ENCODE measurements at places on chromosomes 2 and 18.

- DNase-seq, result no peak
Observed at GRCh38 chr2:239824046-239824694, 201.0 kb downstream of the NDUFA10 start.

- DNase-seq, result no peak
Observed at GRCh38 chr18:79384834-79385233, 10.9 kb upstream of the NFATC1 start.

GRCh38 chr18:10558243-10558966 lies 32.6 kb downstream of the NAPG start:
- no peak for DNase-seq

DNA sequence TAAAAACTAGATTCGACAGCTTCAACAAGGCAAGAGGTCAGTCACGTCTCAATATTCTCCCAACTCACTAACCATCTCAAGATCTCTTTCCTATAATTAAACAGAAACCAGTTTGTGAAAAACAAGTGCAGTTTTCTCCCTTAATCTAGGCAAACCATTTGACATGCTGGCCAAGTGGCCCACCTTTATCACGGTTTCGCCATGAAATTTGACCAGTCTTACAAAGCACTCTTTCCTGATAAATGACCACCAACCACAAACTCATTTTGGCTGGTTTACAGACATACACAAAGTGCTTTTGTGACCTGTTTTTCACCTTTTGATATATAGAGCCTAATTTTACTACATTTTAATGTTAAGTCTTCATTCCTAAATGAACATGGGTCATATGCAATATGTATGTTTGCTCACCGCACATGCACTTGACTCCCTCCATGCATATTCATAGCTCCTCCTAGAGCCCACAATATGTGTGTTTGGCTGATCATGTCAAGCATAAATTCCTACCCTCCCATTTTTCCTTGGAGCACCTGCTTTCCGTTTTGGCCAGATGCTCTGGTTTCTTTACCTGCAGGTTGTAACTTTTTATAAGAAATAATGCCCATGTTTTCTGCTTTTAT lies 385.1 kb downstream of the RAD51AP2 start:
- DNase-seq, result no peak

DNA sequence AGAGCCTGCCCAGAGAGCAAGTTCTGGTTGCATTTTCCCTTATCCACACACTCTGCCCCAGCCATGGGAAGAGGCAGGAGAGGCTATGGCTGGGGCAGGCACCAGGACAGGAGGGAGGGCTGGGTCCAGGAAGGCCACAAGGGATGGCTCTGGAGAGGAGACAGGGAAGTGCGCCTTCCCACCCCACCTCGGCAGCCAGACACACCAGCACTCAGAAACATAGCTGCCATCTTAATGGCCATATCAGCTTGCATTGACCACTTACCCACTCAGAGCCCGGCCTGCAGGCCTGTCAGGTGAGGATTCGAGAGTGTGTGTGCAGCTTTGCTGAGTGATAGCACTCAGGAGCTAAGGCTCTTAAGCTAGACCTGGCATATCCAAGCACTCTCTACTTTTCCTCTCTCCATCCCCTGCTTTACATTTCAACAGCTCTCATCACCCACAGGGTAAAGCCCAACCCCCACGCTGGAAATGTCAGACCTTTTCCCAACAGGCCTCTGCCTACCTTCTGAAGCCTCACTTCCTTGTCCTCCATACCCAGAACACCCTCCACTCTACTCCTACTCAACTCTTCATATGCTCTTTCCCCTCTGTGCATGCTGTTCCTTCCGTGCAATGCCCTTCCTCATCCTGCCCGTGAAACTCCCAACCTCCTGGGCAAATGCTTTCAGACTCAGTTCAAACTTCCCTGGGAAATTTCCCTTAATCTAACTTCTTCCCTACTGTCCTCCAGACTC lies 147.9 kb downstream of the TNS1 start:
- no peak for DNase-seq

GRCh38 chr18:58544616-58545337 lies 84.1 kb downstream of the ALPK2 start:
- DNase-seq, result no peak

DNA sequence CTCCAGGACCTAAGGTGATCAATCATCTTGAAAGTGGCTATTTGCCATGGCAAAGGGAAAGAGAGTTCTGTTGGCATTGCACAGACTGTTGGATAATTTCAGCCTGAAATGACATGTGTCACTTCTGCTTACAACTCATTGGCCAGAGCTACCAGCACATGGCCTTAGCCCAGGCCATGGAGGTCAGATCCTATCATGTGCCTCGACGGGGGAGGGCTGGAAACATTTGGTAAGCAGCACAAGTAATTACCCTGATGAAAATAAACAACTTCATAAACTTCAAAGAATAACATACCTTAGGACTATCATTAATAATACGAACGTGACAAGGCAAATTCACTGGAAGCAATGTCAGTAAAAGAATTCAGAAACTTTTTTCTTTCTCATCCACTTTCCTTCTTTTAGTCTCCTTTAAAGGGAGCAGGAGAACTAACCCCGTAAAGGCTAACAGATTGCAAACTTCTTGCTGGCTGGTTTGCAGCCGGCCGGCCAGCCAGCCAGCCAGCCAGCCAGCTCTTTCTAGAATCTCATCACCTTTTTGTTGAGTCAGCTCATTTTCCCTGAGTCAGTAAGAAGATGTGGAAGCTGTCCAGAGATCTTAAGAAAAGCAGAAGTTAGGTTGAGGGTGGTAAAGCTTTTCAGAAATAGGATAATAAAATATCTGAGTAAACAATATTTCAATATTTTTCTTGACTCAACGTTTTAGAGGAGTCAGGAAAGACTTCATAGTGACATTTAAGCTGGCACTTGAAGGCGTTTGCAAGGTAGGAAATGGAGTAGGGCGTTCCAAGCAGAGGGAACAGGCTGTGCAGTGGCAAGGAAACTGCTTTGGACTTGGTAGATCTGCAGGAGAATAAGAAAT lies 31.9 kb downstream of the CNRIP1 start:
- DNase-seq, result no peak

- DNase-seq, result no peak
Observed at GRCh38 chr18:41456831-41457230, 498.2 kb upstream of the PIK3C3 start.

DNA sequence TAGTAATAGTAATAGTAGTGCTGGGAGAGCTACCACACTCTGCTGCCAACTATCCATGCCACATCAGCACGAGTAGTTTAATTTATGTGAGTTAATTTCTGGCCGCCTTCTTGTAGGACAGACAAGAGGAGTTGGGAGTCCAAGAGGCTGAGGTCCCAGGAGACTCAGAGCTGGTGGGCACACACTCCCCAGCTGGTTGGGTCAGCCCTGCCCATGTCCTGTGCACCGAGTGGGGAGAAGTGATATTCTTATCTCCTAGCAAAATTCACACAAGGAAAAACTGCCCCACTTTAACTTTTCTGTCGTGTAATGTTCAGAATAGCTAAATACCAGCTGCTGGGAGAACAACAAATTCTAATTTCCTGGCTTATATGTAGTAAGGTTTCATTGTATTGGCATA lies 15.2 kb upstream of the MAP4K4 start:
- no peak for DNase-seq

DNA sequence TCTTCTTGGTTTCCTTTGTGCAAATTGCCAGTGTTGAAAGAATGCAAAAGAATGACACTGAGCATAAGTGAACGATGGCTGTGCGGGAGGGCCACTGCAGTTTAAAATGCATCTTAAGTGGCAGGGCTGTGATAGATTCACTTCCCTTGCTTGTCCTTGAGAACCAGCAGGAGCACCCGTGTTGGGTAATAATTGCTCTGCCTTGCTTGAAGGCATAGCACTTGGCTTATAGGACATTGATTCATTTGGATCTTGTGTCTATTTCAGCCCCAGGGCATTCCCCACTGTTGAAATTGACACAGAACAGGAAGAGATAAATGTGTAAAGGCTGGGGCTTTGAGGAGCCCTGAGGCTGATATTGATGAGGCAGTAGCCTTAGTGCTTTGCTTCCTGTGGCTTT lies 1003.7 kb upstream of the GYPC start:
- DNase-seq, result no peak

GRCh38 chr2:68997401-68997800 lies 15.6 kb upstream of the ANTXR1 start:
- no peak for DNase-seq

DNA sequence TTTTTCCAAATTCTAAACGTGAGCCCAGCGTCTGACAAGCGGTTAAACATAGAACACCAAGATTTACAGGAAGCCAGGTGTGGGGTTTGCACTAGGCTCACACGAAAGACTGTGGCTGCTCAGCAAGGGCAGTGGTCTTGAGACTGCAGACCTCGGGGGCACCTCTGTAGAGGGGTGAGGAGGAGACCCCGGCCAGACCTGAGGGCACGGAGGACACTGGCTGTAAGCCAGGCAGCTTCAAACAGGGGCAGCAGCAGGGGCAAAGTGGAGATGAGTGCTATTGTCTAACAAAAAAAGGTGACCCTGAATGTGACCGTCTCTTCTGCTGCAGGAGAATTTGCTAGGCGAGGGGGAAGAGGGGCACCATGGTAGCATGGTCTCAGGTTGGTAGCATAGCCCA lies 140.3 kb downstream of the CYP26B1 start:
- DNase-seq, result no peak

DNA sequence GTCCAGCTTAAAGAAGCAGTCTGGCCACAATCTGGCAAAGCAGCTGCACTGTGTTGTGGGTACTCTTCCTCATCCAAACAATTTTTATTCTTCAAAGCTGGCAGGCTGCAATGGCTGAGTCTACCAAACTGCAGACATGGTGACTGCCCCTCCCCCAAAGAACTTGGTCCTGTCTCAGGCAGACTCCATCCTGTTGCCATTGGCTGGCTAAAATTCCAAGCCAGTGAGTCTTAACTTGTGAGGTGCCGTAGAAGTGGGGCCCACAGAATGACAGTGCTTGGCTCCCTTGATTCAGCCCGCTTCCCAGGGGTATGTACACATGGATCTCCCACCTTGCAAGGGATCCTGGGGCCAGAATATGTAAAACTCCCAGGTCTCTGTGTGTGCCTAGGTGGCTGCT lies 14.5 kb upstream of the NXPH2 start:
- no peak for DNase-seq

DNA sequence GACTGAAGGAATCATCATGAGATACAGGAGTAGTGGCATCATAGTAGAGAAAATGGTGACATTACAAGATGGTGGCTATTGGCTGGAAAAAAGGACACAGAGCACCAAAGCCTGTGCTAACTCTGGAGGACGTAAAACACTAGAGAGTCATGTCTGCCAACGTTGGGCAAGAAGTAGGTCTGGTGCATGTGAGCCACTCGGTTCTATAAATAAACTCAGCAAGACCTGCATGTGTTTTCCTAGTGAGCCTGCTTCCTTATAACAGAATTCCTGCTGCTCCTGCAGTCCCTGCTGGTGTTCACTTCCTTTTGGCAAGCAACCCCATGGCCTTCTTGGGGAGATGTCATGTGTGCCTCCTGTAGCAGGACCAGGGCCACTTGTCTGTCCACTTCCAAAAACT lies 325.2 kb downstream of the OSR1 start:
- no peak for DNase-seq

DNA sequence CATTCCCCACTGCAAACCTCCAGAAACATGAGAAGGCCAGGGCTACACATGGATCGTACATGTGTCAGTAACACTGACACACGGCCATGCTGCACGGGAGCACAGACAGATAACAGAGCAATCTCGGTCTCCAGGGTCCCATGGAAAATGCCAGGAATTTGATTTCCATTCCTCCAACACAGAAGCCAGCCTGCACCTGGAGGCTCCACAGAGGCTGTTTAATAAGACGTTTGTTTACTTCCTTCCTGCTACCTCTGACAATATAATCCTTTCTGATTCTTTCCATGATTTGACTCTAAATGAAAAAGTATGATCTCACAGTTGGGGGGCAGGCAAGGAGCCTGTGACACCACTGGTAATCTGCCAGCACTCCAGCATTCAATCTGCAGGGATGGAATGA lies 210.9 kb upstream of the DDX18 start:
- no peak for DNase-seq

DNA sequence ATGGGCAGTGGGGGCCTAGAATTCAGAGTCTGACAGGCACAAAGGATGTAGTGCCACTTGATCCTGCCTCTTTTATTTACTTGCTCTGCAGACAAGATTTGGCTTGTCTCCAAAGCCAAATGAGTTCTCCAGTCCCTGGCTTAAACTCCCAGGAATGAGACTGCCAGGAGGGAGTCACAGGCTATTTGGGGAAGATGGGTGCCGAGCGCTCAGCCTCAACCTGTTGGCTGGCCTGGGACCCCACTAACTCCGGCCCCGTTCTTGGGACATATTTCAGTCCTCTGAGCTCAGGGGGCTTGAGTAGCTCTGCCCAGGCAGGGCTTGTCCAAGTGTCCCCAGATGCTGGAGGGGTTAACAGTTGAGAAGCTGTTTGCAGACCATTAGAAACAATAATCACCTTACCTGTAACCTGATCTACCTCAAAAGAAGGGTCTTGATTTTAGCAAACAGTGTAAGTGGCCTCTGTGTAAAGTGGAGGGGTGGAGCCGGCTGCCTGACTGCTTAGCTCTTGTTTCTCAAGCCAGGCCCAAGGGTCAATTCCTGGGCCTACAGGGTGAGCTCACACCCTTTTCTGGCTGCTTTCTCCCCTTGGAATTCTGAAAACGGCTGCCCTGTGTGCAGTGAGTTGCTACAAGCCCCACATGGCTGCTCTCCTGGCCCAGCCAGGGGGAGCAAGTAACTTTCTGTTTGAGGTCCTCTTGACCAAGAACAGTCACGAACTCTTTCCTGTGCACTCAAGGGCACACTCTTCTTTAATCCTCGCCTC lies 27.1 kb upstream of the FZD5 start:
- no peak for DNase-seq

DNA sequence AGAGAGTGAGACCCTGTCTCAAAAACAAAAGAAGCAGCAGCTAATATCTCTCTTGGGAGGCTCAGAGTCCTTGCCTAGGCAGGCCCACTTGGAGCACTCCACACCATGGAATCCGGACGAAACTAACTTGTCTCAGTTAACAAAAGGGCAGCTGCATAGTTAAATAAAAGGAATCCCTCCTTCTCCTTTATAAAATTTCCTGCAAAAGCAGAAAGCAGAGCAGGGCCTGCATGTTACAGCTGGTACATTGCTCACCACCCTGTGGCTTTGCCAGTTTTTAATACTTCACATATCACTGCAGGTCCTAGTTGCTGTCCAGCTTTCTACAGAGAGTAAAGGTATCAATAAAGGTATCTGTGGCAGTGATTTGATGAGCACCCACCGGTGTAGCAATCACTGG lies 93.6 kb downstream of the ASAP2 start:
- no peak for DNase-seq

- no peak for DNase-seq
Observed at GRCh38 chr18:12246849-12247808, 7.0 kb upstream of the CIDEA start.

GRCh38 chr2:172293952-172294351 lies 133.4 kb upstream of the ITGA6 start:
- no peak for DNase-seq

- DNase-seq, result no peak
Observed at GRCh38 chr2:14867853-14868252, 235.3 kb downstream of the LRATD1 start.

- DNase-seq, result no peak
Observed at GRCh38 chr2:29447513-29447912, 332.3 kb downstream of the CLIP4 start.

DNA sequence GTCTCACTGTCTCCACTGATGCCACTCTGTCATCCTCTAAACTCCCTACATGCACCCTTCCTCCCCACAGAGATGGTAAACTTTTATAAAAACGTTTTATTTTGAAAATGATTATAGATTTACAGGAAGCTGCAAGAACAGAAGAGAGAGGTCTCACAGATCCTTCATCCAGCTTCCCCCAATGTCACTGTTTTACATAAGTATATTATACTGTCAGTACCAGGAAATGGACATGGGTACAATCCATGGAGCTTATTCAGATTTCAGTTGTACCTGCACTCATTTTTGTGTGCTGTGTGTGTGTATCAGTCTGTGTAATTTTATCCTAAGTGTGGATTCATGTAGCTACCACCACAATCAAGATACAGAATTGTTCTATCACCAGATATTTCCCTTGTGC lies 46.7 kb upstream of the FOXI3 start:
- no peak for DNase-seq

All from effector CD4-positive, alpha-beta T cell (primary cell).